ENCODE measurements at places on chromosomes 2 and 18.

GRCh38 chr2:209316141-209316540, 107.7 kb upstream of the MAP2 start:
- DNase-seq, result no peak

DNA sequence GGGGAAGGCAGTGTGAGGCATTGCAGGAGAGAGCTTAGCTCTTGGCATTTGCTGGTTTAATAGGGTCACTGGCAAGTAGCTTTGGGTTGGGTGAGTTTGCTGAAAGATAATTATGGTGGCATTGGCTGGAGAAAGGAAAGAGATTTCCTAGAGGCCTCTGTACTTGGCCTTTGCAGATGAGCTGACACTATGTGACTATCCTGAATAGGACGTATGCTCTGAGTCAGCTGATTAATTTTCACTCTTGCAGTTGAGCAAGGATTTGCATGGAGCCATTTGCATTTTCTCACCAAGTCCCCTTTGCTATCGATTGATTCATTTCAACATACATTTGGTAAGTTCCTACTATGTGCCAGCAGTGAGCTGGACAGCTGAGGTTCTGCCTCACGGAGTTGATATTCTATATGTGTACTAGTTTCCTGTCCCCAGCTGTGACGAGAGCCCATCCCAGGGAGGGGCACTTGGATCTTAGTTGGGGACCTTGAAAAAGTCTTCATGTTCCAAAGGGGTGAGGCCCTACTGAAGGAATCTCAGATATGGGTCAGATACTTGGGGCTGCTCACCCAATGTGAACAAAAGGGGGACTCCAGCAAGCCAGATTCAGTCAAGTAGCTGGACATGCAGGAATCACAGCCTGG, 245.7 kb downstream of the LOXHD1 start:
- DNase-seq, result no peak

- no peak for DNase-seq
Measured at GRCh38 chr2:66273933-66274490, 160.9 kb upstream of the MEIS1 start.

GRCh38 chr2:12071318-12071717, 324.9 kb downstream of the LPIN1 start:
- DNase-seq, result no peak

DNA sequence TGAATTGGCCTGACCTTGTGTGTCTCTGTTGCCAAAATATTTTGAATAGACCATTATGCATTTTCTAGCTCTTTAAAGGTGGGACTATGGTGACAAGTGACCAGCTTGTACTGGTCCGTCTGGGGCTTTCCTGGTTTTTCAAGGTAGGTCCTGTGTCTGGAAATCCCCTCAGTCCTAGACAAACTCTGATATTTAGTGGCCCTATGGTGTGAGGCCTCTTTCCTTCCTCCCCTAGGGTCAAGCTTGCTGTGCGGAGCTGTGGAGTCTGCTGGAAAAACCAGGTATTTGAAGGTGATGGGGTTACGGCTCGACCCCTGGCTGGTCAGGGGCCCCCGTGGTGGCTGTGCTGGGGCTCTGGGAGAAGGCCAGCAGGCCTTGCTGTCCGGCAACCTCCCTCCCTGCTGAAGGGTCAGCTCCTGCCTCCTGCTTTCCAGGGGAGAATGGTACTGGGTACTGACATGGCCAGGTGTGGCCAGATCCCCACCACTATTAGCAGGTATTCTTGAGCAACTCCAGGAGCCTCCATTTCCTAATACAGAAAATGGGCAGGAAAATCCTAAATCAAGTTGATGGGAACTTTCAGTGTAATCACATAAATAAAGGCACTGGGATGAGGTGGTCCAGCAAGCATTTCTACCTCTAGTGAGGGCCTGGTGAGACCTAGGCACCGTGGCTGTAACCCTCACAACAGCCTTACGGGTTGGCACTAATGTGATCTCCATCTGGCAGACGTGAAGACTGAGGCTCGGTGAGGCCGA, 86.2 kb upstream of the HS6ST1 start:
- no peak for DNase-seq
